ENCODE measurements at places on chromosomes 1 and 21.

DNA sequence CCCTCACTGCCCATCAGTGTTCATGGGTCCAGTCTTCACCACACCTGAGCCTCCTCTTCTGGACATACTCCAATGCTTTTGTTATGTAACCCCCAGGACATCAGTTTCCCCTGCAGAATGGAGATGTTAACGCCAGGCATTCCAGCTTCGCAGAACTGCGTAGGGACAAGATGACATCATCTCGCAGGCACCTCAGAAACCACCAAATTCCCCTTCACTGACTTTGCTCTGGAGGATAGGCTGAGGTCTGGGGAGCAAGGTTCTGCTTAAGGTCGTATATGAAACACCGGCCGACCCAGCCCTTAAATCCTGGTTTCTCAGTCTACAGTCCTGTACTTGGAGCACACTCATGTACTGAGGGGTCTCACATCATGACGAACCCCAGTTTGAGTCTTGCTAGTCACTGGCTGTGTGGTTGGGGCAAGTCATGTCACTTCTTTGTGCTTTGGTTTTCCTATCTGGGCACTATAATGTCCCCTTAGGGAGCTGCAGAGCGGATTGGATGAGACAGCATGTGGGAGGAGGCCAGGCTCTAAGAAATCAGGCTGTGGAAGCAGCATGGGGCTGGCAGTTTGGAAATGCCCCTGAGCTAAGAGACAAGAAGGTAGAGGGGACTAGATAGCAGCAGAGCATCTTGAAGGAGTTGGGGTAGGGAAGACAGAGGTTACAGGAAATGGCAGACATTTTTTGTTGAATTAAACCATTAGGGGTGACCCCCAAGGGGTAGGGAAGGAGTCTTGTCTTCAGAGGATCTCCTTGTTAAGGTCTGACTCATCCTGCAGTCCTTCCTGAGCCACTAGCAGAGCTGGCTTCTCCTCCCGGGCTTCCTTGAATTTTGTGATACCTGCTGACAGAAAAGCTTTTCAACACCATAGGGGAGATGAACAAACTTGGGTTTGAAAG lies 138.3 kb downstream of the FOXD2 start:
- DNase-seq = no peak

- no peak for DNase-seq
These were observed 22.6 kb upstream of the PLD5 start for GRCh38 chr1:242546849-242547729.

- DNase-seq = no peak
These were observed 15.5 kb upstream of the CXADR start for GRCh38 chr21:17497316-17497715.

DNA sequence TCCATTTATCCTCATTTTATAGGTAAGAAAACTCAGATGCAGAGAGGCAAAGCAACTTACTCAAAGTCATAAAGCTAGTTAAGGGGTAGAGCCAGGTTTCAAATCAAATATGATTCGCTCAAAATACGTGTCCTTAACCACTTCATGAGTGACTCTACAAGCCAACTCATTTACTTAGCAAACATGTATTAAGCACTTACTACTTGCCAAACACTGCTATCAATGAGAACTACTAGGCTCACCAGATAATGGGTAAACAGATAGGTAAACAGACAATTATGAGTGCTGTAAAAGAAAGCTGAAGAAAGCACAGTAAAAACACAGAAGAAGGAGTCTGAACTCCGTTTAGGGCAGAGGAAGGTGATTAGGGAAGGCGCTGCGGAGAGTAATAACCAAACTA lies 65.9 kb downstream of the WDR64 start:
- DNase-seq = no peak

DNA sequence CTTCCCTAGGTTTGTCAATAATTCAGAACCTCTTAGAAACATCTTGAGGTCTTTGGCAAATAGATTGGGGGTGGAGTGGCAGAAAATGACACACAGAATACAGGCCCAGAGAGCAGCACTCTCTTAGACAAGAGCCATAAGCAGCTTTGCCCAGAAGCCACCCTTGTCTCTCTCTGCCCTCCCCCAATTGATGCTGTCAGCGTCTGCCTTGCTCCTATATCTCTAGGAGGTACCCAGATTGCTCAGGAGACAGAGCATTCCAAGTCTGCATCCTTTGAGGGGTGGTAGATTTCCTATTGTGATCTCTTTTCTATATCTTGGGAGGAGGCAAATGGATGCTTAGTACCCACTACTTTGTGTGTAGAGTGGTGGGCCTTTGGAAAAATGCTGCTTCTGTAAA lies 1.8 kb downstream of the RGL1 start:
- DNase-seq = no peak

GRCh38 chr21:14591882-14592281 lies 45.8 kb upstream of the SAMSN1 start:
- no peak for DNase-seq

- DNase-seq = no peak
These were observed 13.8 kb upstream of the KDM4A start for GRCh38 chr1:43636006-43636641.

GRCh38 chr1:217647791-217648190 lies 16.6 kb downstream of the SPATA17 start:
- no peak for DNase-seq

DNA sequence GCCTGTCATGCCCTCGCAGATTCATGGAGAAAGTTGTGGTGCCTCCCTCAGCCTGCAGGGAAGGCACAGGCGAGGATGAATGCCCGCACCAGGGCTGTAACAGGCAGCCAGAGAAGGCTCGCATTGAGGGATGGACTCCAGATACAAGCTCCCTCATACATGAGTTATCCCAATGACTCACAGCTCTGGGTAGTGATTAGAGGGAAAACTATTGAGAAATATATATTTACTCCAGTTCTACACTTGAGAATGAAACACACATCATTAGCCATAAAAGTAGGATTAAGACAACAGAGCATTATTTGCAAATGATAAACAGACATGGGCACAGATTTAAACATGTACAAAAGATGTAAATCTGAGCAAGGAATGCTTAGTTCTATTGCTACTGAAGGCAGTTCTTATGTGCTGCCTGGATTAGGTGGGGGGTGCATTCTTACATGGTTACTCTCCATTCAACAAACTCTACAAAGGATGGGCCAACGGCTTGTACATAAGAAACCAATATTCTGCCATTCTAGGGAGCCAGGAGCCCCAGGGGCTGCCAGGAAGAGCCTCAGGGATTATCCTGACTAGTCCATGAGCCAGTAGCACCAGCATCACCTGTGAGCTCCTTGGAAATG lies 97.9 kb downstream of the CSMD2 start:
- no peak for DNase-seq

All from SK-N-MC (cell line).